ENCODE measurements at places on chromosomes 2 and 18. TPM values are rescaled to one million over a fixed set of nuclear protein-coding genes. Genes with fewer than 3 reads are reported as not detected.

Gene BCL2L11
- total RNA-seq: 6.0 TPM

Gene SLC20A1
- total RNA-seq: 40.6 TPM

Gene CCDC178
- total RNA-seq: 1.4 TPM

Gene LINC00305
- not detected for total RNA-seq

Gene TNFAIP6
- total RNA-seq: 0.13 TPM

Gene CRIM1
- total RNA-seq: 681 TPM

Gene CERKL
- not detected for total RNA-seq

Gene NR4A2
- total RNA-seq: under 0.01 TPM

Gene FOXI3
- total RNA-seq: not detected

Gene TYMS
- 81.3 TPM for total RNA-seq

Gene PARD3B
- 41.0 TPM for total RNA-seq

Gene RTP5
- total RNA-seq: not detected

Gene CFC1
- total RNA-seq: not detected

Gene HOXD3
- total RNA-seq: 7.6 TPM

Gene MTCL1
- 5.2 TPM for total RNA-seq

Gene SERPINB11
- not detected for total RNA-seq

Gene MRPL44
- 24.4 TPM for total RNA-seq

Gene NCOA1
- total RNA-seq: 17.9 TPM

Gene CDCA7
- total RNA-seq: 7.3 TPM

Gene RPIA
- 22.7 TPM for total RNA-seq

Gene STAT4
- under 0.01 TPM for total RNA-seq

Gene FAM228A
- 0.31 TPM for total RNA-seq

Gene RNF149
- total RNA-seq: 43.9 TPM

Gene CRYGD
- not detected for total RNA-seq

Gene PRKD3
- total RNA-seq: 53.3 TPM

Gene RGPD4
- not detected for total RNA-seq

Gene MAP4K4
- 210 TPM for total RNA-seq

Gene WDR7
- total RNA-seq: 64.3 TPM

Gene CHRNA1
- total RNA-seq: 0.16 TPM

Gene GAD1
- 0.16 TPM for total RNA-seq

Gene HOXD13
- not detected for total RNA-seq

All from bladder microvascular endothelial cell (primary cell).